ENCODE measurements at places on chromosomes 6 and 20.

DNA sequence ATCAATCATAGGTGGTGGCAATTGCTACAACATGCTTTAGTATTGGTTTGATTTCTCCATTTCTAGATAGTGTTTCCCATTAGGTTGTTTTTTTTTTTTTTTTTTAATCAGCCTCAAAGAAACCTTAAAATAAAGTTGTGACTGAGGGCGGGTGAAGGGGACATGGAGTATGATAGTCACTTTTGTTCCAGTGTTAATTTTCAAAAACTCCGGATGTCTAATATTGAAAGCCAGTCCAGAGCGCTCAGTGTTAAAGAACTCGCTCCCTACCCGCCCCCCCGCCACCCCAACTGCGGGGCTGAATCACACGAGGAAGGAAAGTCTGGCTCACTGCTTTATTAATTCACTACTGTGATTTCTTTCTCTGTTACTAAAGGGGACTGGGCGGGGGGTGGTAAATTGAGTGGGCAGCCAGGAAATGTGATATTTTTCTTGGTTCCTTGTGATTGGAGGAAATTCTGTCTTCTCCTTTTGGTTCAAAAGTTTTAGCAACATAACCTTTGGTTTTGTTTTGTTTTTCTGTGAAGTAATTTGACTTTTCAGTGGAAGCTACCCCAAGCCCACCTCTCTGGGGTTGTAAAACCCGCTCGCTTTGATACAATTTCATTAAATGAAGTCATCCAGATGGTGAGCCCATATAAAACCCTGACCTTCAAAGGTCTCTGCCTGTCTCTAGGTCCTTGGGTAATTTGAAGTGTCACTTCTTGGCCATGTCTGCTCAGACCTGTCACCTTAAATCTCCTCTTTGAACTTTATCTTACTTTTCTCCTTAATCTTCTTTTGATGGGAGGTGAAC is 38.0 kb downstream of the TNFAIP3 start:
- no peak for DNase-seq

DNA sequence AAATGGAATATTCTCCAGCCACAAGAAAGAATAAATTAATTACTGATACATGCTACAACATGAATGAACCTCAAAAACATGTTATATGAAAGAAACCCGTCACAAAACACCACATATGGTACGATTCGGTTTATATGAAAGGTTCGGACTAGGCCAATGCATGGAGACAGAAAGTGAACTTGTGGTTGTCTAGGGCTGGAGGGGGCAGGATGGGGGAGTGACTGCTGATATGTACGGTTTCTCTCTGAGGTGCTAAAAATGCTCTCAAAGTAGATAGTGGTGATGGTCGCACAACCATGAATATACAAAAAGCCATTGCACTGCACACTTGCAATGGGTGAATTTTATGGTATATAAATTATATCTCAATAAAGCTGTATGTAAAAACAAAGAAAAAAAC is 18.3 kb downstream of the AGPAT4 start:
- no peak for DNase-seq

GRCh38 chr6:1123386-1124375 is 188.2 kb upstream of the FOXQ1 start:
- no peak for DNase-seq

GRCh38 chr20:35721219-35721618 is 20.8 kb downstream of the RBM39 start:
- DNase-seq, result no peak
